OCI-M1 (cell line): ENCODE measurements at places on chromosomes 11 and 22.

DNA sequence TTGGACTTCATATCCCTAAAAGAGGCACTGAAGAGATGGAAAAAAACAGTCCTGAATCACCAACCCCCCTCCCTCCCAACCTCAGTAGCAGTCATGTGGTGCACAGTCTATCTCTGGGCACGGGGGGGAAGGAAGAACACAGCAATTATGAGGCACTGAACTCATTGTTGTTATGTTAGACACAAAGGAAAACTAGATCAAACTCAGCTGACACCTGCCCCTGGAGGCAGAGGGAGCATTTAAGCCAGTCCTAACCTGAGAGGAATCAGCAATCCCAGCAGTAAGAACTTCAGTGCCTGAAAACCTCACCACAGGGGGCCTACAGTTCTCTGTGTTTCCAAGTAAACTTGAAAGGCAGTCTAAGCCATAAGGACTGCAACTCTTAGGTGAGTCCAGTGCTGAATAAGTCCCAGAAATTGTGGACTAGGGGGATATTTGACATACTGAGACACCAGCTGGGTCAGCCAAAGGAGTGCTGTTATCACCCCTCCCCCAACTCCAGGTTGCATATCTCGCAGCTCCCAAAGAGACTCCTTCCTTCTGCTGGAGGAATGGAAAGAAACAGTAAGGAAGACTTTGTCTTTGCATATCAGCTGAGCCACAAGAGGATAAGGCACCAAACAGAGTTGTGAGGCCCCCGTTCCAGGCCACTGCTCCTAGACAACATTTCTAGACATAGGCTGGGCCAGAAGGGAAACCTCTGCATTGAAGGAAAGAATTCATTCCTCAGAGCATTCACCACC lies 72.5 kb downstream of the GLYATL1 start:
- DNase-seq: no peak

DNA sequence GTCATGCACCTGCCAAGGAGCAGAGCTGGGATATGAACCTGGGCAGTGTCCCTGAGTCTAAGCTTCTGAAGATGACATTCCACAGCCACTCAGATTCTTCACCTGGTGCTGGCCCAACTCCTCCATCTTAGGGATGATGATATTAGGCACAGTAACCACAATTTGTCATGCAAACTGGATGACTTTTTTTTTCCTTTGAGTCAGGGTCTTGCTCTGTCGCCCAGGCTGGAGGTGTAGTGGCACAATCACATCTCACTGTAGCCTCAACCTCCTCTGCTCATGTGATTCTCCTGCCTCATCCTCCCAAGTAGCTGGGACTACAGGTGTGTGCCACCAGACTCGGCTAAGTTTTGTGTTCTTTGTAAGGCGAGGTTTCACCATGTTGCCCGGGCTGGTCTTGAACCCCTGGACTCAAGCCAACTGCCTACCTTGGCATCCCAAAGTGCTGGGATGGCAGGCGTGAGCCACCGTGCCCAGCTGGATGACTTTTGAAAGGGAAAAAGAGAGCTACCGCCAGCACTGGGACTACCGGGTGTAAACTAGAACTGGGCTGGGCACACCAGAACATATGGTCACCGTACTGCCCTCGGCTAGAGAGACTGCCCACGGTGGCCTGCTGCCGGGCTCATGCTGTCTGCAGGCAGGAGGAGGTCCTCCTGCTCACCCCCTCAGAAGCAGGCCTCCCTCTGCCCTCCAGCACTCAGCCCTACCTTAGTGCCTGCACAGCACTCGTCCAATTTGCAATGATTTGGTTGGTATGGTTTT lies 77.7 kb downstream of the NAT10 start:
- no peak for DNase-seq

GRCh38 chr11:79481795-79482194 lies 41.0 kb upstream of the TENM4 start:
- peak; percentile 66 for DNase-seq

- no peak for DNase-seq
Measured at GRCh38 chr11:116613206-116613875, 159.4 kb downstream of the BUD13 start.

- DNase-seq: peak; percentile 24
Measured at GRCh38 chr11:26323837-26324236, 8.1 kb upstream of the ANO3 start.

GRCh38 chr11:110908401-110909105 lies 196.3 kb upstream of the ARHGAP20 start:
- DNase-seq: no peak
